Hematopoietic multipotent progenitor cell (in vitro differentiated cells): ENCODE measurements at places on chromosomes 3 and 15.

GRCh38 chr3:178900029-178900646 lies 171.5 kb downstream of the ZMAT3 start:
- DNase-seq, result no peak

DNA sequence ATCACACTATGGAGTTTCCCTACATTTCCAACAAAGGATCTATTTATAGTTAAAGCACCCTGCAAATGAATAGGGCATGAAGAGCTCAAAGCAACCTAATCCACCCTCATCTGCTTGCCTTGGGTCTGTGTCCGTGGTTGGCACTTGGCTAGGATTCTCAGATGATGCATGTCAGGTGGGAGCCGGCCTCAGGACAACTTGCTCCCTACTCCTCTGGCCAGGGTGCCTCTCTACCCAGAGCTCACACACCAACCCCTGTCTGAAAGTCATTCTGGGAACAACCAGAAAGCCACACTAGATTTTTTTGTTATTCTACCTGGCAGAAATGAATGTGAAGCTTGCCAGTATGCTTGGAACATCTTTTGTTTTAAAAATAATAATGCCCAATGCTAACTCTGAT lies 13.2 kb downstream of the ARHGEF3 start:
- DNase-seq, result no peak

GRCh38 chr3:39707314-39707909 lies 102.0 kb upstream of the MYRIP start:
- peak; percentile 18 for DNase-seq

DNA sequence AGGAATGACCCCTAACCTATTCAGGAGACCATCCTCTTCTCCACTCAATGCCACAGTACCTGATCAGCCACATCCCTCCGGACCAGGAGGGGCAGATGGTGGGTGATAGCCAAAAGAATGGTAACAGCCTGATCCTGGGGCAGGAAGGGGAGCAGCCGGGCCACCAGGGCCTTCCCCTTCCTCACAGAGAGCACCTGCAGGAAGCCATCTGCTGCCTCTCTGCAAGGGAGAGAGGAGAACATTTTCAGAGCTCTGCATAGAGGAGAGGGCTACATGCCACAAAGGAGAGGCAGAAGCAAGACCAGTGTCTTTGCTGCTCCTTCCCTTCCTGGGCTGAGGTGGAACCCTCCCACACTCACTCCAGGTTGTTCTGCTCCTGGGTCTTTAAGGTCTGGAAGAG lies 5.5 kb upstream of the SPG11 start:
- DNase-seq, result peak; percentile 69

DNA sequence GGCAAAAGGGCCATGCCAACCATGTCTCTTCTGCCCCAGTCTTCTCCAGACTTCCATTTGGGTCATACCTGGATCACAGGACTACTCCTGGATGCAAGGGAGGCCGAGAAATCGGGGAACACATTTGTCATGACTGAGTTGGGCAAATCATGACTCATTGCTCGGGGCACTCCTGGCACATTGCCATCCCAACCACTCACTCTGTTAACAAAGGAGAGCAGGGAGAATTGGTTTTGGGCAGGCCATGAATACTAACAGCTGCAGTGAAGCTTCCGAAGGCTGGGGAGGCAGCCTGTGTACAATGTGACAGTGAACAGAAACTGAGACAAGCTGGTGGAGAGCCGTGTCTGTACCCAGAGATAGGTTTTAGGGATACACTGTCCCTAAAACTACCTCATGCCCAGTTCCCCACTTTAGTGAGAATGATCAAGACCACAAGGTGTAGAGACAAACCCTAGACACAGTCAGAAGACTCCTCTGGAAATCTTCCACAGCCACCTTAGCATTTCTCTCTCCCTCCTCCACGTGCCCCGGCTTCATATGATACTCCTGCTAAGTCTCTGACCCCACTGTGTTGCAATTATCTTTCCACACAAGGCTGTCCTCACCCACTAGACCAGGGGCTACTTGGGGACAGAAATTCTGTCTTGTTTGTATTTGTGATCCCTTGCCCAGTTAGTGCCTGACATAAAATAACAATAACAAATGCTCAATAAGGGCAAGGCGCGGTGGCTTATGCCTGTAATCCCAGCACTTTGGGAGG lies 10.5 kb upstream of the BUB1B start:
- no peak for DNase-seq

DNA sequence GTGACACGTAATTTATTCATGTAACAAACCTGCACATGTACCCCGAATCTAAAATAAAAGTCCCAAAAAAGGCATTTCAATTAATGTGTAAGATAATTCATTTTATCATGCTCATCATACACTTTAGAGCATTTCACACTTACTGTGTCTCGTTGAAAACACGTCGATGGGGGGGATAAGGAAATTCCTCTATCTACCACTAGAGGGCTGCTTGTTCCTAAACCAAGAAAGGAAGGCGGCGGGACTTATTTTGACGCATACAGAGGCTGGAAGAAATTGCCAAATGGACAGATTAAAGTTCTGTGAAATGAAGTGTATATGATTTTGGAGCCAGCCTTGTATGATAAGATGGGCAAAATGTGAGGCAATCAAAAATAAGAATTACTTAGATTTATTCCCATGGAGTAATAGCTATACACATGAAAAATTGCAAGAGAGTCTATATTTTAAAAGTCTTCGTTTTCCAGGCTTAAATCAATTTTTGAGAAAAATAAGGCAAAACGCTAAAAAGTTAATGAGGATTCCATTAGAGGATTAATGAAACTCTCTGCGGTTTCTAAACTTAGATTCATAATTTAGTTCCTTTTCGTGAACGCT lies 346.8 kb downstream of the CNTN3 start:
- peak; percentile 39 for DNase-seq

- DNase-seq, result peak; percentile 33
These were observed at the start of gene DRD3 for GRCh38 chr3:114178770-114179368. Gene DRD3 (minus strand): TSS chr3:114179052. CDS start chr3:114171992, 7,060 bp downstream.

- no peak for DNase-seq
These were observed 40.1 kb upstream of the MTMR10 start for GRCh38 chr15:31031471-31032067.

DNA sequence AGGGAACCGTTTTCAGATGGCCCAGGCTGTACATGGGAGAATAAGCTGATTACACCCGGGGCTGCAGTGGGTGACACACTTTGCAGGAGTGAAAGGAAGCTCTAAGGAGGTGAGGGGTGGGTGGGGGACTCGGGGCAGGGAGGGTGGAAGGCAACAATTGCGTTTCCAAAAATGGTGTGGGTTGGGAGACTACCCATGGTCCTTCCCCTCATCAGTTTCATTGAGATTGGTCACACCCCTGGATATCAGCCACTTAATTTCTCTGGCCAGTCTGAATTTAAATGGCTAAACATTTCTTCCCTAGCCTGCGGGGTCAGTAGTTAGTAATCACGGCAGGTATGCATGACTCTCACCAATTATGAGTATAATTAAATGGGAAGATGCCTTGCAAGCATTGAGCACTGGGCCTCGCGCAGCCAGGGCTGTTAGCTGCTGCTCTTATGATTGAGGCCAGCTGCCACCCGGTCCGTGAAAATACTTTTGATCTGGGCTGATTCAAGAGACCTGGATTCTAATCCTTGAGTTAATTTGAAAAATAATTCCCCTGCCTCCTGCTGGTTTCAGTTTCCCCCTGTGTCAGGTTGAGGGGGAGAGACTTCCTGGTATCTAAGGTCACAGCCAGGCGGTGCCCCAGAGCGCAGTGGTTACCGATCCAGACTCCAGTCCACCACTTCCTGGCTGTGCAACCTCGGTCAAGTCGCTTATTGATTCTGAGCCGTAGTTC lies 23.3 kb downstream of the SLC6A6 start:
- DNase-seq, result no peak
